ENCODE measurements at places on chromosomes 5 and 9.

DNA sequence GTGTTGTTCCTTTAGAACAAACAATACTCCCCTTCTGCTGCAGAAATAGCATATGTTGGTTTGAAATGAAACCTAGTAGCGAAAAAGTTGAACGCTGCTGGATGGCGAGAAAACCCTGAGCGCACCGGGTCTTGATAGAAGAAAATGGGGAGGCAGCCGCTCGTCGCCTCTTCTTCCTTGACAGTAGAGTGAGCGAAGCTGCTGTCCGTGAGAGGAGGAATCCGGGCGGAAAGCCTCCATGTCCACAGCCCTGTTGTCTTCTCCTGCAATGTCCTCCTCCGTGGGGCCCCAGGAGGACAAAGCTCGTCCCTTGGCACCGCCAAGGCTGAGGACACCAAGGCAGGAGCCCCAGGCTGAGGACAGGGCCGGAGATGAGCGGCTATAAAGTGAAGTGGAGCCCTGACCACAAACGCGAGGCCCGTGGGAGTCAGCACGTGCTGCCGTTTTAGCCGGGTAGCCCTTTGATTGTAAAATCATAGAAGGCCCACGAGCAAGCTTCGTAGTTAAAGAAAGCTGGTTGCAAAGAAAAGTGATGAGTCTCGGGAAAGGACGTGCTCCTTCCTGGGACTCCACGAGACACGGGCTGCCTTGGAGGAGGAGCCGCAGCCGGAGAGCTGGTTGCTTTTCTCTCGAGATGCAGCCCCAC is 35.6 kb downstream of the MRPL36 start:
- peak; percentile 28 for DNase-seq

- no peak for DNase-seq
These were observed 566.8 kb upstream of the PTGER4 start for GRCh38 chr5:40112875-40113274.

GRCh38 chr9:136002881-136003280 is 41.7 kb upstream of the UBAC1 start:
- DNase-seq: peak; percentile 64

GRCh38 chr5:123543438-123543837 is 31.5 kb downstream of the CSNK1G3 start:
- DNase-seq: no peak

GRCh38 chr5:67032921-67033664 is 163.5 kb downstream of the CD180 start:
- DNase-seq: no peak

GRCh38 chr5:87141544-87141943 is 126.1 kb upstream of the RASA1 start:
- DNase-seq: no peak

DNA sequence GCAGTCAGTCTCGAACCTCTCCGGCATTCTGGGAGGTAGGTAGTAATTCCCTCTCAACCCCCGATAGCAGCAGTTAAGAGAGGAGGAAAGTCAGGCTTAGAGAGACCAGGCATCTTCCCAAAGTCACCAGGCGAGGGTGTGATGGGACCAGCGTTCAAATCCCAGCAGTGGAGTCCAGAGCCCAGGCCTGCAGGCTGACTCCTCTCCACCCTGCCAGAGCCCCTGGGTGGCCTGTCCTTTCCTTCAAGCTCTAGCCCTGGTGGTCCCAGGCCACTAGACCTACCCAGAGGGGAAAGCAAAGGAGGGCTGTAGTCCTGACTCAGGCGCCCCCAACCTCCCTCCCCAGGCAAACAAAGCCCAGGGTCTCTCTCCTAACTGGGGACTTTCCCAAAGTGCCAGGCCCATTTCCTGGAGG is 4.2 kb upstream of the NR5A1 start:
- no peak for DNase-seq

All from Right ventricle myocardium superior (tissue), 1 donor.